ENCODE measurements at places on chromosomes 3 and 15. TPM values are rescaled to one million over a fixed set of nuclear protein-coding genes. Genes with fewer than 3 reads are reported as not detected.

GRCh38 chr15:57321973-57322601 lies 54.2 kb upstream of the CGNL1 start:
- DNase-seq: no peak
- H3K36me3 ChIP-seq: no peaks in the 10 kb centered on the region
- H3K4me3 ChIP-seq: no peak overlapping the region
- H3K4me1 ChIP-seq: peaks cover 5% of the 10 kb centered on the region
- H3K27ac ChIP-seq: no peak overlapping the region

Gene LRTM1
- not detected for total RNA-seq

Gene CERS3
- not detected for total RNA-seq

Gene FGF12
- total RNA-seq: not detected

DNA sequence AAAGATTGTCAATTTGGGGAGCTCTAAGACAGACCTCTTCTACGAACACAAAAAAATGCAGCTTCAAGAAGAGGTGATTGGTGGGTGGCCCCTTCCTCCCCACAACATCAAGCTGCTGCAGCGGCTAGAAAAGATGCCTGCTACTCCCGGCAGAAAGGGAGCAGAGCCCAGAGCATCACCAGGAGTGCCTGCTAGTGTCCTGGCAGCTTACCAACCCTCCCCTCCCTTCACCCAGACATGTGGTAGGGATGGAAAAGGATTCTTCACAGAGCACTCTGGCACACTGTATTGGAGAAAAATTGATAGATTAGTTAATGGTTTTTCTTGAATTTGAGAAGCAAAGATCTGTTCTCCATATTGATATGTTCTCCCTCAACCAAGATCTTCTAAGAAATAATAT lies 10.8 kb downstream of the IP6K1 start:
- peaks cover 19% of the 10 kb centered on the region for H3K36me3 ChIP-seq
- no peak overlapping the region for H3K27ac ChIP-seq
- no peak for DNase-seq
- no peak overlapping the region for H3K4me3 ChIP-seq
- H3K27me3 ChIP-seq: no peaks in the 10 kb centered on the region

GRCh38 chr3:38628835-38629234 lies 20.7 kb downstream of the SCN5A start:
- H3K36me3 ChIP-seq: no peaks in the 10 kb centered on the region
- no peak overlapping the region for H3K27ac ChIP-seq
- no peak overlapping the region for H3K4me3 ChIP-seq
- H3K27me3 ChIP-seq: no peaks in the 10 kb centered on the region

DNA sequence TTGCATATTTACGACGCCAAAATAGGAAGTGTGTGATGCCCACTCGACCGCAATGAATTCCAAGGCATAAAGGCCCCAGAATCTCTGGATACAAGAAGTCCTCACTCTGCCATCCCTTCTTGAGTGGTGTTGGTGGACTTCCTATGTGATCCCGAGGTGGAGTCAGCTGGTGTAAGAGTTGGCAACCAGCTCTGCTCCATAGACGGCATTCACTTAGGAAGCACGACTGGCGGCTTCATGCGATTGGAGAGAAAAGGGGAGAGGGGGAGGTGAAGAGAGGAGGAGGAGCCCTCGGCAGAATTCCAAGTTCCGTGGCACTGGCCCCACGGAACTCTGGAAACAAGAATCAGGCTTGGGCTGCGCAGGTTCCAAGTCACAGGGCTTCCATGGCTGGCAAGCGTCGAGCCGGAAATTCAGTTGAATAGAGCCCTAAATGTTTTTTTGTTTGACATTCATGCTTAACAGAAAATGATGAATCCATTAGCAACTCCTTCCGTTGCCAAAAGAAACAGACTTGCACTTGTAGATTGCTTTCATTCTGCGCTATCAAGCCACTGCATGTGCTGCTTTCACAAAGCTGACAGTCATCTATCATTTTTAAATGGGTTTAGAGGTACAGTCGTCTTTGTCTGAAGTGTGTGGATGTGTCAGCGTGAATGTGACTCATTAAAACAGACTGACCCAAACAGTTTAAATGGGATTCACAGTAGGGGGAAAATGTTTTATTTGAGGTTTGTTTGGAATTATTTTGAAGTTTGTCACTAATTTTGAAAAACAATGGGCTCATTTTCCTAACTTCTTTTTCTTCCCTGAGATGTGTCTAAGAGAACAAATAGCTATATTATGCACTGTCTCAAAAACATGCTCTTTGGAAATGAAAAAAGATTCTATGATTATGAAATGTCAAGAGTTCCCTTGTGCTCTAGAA lies 428.3 kb upstream of the ATP11B start:
- DNase-seq: no peak
- no peaks in the 10 kb centered on the region for H3K27me3 ChIP-seq
- no peaks in the 10 kb centered on the region for H3K36me3 ChIP-seq
- no peaks in the 10 kb centered on the region for H3K4me1 ChIP-seq
- H3K27ac ChIP-seq: no peak overlapping the region

Gene ALDH1L1
- not detected for total RNA-seq

- no peak overlapping the region for H3K27ac ChIP-seq
- DNase-seq: no peak
- H3K36me3 ChIP-seq: no peaks in the 10 kb centered on the region
- H3K4me1 ChIP-seq: peaks cover 6% of the 10 kb centered on the region
- H3K27me3 ChIP-seq: peaks cover 2% of the 10 kb centered on the region
Observed at GRCh38 chr3:150371741-150372254, 36.3 kb upstream of the TSC22D2 start.

- H3K27me3 ChIP-seq: no peaks in the 10 kb centered on the region
- H3K27ac ChIP-seq: no peak overlapping the region
- H3K36me3 ChIP-seq: no peaks in the 10 kb centered on the region
Observed at GRCh38 chr3:52353291-52353855, 37.3 kb downstream of the DNAH1 start.

Gene GXYLT2
- total RNA-seq: 0.92 TPM

DNA sequence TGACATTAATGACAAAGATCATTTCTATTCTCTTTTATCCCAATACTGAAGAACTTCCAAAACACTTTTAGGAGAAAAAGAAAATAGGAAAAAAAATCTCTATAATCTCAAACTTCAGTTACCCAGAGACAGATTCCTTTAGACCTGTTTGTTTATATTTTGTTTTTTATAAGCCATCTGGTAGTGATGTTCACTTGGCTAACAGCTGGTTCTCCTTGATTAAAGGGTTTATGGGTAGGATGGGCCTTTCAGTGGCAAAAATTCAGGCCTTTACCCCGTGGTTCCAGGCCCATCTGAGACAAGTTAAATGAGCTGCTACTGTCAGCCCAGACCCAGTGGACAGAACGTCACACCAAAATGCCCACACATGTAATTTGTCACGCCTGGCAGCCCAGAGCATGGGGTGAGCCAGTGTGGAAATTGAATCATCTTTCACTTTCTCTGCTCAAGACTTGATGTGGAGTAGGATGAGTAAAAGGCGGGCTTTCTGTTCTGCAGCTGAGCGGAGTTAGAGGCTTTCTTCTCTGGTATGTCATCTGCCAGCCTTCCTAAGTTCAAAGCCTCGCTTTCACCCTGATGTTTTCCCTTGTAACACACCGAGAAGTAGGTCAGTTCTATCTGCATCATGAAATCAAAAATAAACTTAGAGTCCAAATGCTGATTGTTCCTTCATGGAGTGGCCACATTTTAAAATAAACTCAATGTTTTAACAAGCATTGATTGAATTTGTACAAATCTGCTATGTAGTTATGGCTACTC lies 62.5 kb upstream of the SKOR1 start:
- peak; percentile 81 for DNase-seq
- H3K27ac ChIP-seq: peak overlapping the region; percentile 78
- peaks cover 67% of the 10 kb centered on the region for H3K4me1 ChIP-seq
- no peaks in the 10 kb centered on the region for H3K27me3 ChIP-seq
- peaks cover 5% of the 10 kb centered on the region for H3K36me3 ChIP-seq
- H3K4me3 ChIP-seq: peak overlapping the region; percentile 8

DNA sequence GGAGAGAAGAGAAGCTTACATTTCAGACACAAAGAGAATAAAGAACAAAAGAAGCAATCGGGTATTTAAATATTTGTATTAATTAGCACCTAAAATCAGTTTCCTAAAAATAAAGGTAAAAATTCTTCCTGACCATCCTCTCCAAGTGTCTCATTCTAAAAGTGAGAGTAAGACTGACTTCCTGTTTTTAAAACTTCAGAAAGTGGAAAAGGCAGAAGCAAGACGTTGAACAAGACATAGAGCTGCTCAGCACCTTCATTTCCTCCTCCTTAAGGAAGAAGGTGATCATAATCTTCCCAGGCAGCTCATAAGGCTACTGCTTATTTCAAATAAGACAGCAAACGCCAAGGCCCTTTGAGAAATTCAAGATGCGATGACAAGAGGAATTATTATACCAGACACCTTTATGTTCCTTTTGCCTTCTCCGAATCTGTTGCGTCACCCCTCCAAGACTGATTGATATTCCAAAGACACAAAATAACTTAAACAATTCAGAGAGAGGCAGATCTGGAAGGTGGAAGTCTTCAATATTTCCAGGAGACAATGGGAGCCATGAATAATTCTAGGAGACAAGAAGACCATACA lies 238.8 kb upstream of the TLE3 start:
- no peaks in the 10 kb centered on the region for H3K4me1 ChIP-seq
- no peak overlapping the region for H3K27ac ChIP-seq
- no peak for DNase-seq
- no peak overlapping the region for H3K4me3 ChIP-seq
- peaks cover 3% of the 10 kb centered on the region for H3K27me3 ChIP-seq

GRCh38 chr3:12663401-12663935 lies 449 bp downstream of the RAF1 start:
- DNase-seq: peak; percentile 41
- peak overlapping the region; percentile 90 for H3K27ac ChIP-seq
- H3K4me1 ChIP-seq: peaks cover 34% of the 10 kb centered on the region
- no peaks in the 10 kb centered on the region for H3K27me3 ChIP-seq
- peak overlapping the region; percentile 85 for H3K4me3 ChIP-seq

GRCh38 chr15:74837482-74838136 lies 5.3 kb downstream of the ULK3 start:
- no peaks in the 10 kb centered on the region for H3K27me3 ChIP-seq
- peak; percentile 26 for DNase-seq
- no peak overlapping the region for H3K27ac ChIP-seq
- no peak overlapping the region for H3K4me3 ChIP-seq
- H3K4me1 ChIP-seq: peaks cover 19% of the 10 kb centered on the region

- H3K27ac ChIP-seq: no peak overlapping the region
- no peaks in the 10 kb centered on the region for H3K27me3 ChIP-seq
- H3K36me3 ChIP-seq: peaks cover 28% of the 10 kb centered on the region
Observed at GRCh38 chr3:171204942-171205341, 178.4 kb upstream of the SLC2A2 start.

DNA sequence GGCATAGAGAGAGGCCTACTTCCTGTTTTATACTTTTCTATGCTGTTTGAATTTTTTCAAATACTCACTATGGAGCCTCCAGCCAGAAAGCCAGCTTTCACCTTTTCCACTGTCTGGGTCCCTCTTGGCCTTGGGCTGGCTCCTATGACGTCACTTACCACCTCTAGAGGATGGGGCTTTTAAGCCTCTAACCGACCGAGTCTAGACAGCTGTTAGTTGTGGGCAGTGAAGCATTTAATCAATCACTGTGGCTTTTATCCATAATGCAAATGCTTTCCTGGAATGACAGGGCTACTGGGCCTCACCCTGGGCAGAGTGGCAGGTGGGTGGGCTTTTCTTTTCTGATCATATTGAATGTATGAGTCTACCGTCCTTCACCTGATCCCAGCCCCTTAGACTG lies 61.9 kb downstream of the LRRK1 start:
- no peak overlapping the region for H3K4me3 ChIP-seq
- no peaks in the 10 kb centered on the region for H3K36me3 ChIP-seq
- no peak overlapping the region for H3K27ac ChIP-seq
- DNase-seq: no peak
- H3K4me1 ChIP-seq: no peaks in the 10 kb centered on the region

GRCh38 chr3:129609591-129610182 lies 3.2 kb upstream of the PLXND1 start:
- H3K27ac ChIP-seq: no peak overlapping the region
- H3K4me3 ChIP-seq: no peak overlapping the region
- H3K27me3 ChIP-seq: peaks cover 24% of the 10 kb centered on the region
- peaks cover 1% of the 10 kb centered on the region for H3K36me3 ChIP-seq

- H3K4me1 ChIP-seq: no peaks in the 10 kb centered on the region
- H3K27ac ChIP-seq: no peak overlapping the region
- no peak overlapping the region for H3K4me3 ChIP-seq
- H3K27me3 ChIP-seq: no peaks in the 10 kb centered on the region
Observed at GRCh38 chr15:46344915-46345314, 710.1 kb downstream of the SQOR start.

GRCh38 chr15:62809115-62809967 lies 233.2 kb upstream of the TPM1 start:
- H3K4me3 ChIP-seq: no peak overlapping the region
- H3K27ac ChIP-seq: no peak overlapping the region
- no peaks in the 10 kb centered on the region for H3K27me3 ChIP-seq

Gene SI
- total RNA-seq: not detected
